Gastrocnemius medialis (tissue), 4 donors: ENCODE measurements at places on chromosomes 3 and 15.

GRCh38 chr3:100260081-100260684 lies 609 bp upstream of the TBC1D23 start:
- peak; percentile 68 for DNase-seq

DNA sequence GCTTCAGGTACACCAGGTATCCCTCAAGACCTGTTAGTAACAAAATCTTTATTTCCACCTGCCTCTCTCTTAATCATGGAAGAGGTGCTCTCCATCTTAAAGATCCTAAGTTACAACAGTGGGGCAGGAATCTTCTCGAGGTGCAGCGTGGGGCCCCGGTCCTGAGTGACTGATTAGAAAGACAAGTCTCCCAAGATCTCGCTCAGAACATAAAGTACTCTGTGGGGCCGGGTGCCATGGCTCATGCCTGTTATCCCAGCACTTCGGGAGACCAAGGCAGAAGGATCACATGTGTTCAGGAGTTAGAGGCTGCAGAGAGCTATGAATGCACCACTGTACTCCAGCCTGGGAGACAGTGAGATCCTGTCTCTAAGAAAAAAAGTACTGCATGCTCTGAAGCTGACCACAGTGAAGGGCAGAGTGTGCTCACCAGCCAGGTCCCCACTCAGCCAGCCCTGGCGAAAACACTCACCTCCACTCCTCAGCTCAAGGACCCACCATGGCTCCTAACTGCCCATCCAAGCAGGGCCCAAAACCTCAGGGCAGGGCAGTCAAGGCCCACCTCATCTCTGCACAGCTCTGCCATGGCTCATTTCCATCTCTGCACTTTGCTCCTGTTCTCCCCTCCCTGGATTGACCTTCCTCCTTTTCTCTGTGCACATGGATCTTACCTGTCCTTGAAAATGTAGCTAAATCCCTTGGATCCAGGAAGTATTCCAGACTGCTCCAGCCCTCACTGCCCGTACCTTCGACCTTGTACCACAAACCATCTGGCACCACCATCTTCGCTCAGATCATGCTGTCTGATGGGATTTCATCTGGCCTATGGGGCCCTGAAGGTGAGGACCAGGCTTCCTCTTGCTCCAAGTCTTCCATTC lies 7.1 kb downstream of the SEMA7A start:
- no peak for DNase-seq

DNA sequence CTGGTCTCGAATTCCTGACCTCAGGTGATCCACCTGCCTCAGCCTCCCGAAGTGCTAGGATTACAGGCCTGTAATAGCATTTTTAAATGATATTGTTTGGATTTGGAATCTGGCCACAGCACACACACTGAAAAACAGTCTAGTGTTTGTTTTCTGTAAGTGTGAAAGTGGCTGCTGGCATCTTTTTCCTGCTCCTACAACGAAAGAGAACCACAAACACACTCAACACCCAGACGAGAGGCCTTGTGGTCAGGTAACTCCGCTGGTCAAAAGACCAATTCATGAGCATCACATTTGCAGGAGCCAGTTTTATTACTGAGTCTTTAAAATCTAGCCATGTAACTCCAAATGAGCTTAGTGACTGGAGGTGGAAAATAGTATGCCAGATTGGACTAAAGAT lies 50.2 kb downstream of the IMPG2 start:
- DNase-seq = no peak

DNA sequence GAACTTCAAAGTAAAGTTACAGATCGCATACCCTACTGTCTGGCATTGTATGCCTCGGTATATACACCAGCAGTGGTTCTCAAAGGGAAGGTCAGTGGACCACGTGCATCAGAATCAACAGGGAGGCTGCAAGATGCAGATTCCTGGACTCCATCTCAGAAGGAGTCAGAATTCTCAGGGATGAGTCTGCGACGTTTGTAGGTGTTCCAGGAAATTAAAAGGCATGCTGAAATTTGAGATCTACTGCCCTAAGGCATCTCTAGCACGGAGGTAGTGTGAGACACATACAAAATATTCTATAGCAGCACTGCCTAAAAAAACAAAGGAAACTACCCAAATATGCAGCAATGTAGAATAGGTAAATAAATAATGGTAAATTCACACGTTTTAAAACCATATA lies 136.8 kb upstream of the BNIP2 start:
- DNase-seq = no peak

- DNase-seq = no peak
These were observed 8.4 kb downstream of the ACSBG1 start for GRCh38 chr15:78225783-78226541.

DNA sequence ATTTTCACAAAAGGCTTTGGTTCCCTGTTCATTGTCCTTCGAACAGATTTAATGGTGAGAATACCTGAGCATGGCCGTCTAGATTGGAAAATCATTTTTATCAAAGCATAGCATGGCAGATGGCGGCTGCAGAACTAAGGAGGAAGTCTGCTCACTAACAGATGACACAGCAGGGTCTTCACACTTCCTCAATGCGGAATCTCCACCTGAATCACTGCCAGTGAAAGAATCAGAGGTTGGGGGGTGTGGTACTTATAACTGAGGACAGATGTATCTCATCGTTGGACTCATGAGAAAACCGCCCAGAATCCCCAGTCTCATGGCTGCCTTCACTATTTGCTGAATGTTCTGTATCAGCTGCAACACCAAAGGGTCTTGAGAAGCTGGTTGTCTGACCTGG lies 31.6 kb upstream of the PYGO1 start:
- DNase-seq = no peak
